ENCODE measurements at places on chromosomes 4 and X.

GRCh38 chrX:97030463-97030862 lies 146.8 kb downstream of the RPA4 start:
- H3K27me3 ChIP-seq, result no peaks in the 10 kb centered on the region
- H3K27ac ChIP-seq, result no peak overlapping the region
- no peaks in the 10 kb centered on the region for H3K4me1 ChIP-seq
- no peaks in the 10 kb centered on the region for H3K36me3 ChIP-seq
- DNase-seq, result no peak

DNA sequence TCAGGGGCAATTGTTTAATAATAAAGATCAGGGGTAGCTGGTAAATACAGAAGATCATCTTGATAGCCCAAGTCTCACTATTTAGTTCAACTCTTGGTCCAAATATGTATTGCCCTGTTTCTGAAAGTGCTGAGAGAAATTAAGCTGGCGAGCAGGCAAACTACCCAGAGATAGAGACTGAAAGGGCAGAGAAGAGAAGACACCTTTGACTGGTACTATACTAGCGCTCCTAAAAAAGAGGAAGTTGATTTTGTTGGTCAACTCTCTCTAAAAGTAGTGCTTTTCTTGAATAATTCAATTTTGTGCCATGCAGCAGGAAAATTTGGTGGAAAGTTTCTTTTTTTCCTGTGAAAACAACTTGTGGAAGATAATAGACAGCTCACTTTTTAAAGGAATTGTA lies 64.0 kb downstream of the IGSF1 start:
- no peaks in the 10 kb centered on the region for H3K36me3 ChIP-seq
- H3K4me1 ChIP-seq, result no peaks in the 10 kb centered on the region
- DNase-seq, result no peak
- H3K27me3 ChIP-seq, result no peaks in the 10 kb centered on the region

GRCh38 chrX:85897362-85898126 lies 149.8 kb downstream of the CHM start:
- H3K4me3 ChIP-seq, result no peak overlapping the region
- H3K36me3 ChIP-seq, result peaks cover 4% of the 10 kb centered on the region
- H3K27me3 ChIP-seq, result no peaks in the 10 kb centered on the region
- H3K27ac ChIP-seq, result no peak overlapping the region

DNA sequence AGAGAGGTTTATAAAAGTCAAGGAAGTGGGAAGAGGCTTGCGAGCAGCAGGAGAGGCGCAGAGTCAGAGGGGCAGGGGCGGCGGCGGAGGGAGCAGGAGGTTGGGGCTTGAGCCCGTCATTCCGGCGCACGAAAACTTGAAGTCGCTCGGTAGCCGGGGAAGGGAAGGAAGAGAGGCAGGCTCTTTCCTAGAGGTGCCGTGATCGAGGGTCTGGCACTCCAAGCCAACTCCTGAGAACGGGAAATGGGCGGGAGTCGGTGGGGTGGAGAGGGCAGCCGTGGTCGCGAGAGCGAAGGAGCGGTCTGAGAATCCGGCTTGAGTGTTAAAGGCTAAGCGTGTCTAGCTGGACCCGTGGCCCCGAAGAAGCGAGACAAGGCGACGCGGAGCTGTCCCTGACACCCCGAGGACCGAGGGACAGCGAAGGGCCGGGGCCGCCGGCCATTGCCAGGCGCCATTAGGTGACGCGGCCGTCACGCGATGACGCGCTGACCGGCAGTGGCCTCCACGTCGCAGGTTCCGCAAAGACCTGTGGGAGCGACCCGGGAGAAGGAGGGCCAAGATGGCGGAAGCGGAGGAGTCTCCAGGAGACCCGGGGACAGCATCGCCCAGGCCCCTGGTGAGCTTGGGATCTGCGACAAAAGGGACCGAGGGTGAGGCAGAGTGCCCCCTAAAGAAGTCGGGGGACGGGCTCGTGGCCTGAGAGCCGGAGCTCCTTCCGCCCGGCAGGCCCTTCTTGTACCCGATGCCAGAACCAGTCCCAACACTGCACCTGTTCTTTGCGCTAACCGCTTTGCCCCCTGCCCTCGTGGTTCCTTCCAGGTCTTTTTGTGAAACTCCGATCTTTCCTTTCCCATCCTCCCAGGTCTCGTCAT lies at the start of gene YIPF6:
Gene YIPF6 (plus strand): TSS at position 544 of the 872 bp plus-strand sequence. CDS start 16 bp downstream, at position 560.
- peaks cover 14% of the 10 kb centered on the region for H3K4me1 ChIP-seq
- H3K4me3 ChIP-seq, result peak within 1 kb of the TSS; percentile 93
- H3K36me3 ChIP-seq, result no peaks in the 10 kb centered on the region
- H3K27me3 ChIP-seq, result no peaks in the 10 kb centered on the region
- peak; percentile 79 for DNase-seq

- H3K27me3 ChIP-seq, result no peaks in the 10 kb centered on the region
- H3K27ac ChIP-seq, result no peak overlapping the region
- no peak overlapping the region for H3K4me3 ChIP-seq
- H3K36me3 ChIP-seq, result no peaks in the 10 kb centered on the region
Observed at GRCh38 chrX:17501746-17502145, 126.7 kb downstream of the NHS start.

Data from natural killer cell (primary cell).